Suppressor macrophage treated with lipopolysaccharide for 1 hour (primary cell): ENCODE measurements at places on chromosomes 3 and 15.

DNA sequence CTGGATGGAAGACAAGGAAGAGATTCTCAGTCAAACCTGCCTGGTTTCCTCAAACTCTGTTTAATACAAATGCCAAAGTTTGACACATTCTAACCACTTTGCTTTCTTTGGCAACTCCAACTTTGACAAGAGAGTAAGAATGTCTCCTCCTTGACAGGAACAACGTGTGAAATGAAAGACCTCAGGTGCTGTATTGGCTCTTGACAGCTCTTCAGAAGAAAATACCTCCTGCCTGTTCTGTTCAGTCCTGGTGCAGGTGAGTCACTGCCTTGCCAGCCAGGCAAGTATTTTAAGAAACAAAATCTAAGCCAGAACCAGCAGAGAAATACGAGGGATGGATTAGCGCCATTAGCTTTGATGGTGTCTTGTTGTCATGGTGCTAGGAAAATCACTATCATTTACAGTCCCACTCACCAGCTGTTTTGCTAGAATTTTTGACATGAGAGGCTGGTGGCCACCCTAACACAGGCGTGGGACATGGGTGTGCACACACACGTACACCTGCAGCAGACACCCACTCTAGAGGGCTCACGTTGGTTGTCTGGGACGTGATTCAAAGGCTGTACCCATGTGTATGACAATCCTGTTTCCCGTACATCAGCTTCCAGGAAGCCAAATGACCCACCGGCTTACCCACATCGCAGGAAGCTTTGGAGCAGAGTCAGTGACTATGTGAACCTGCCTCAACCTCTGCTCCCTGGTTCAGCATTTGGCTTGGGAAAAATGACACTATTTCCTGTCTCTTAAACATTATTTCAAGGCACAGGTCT, 60.4 kb downstream of the CCNL1 start:
- DNase-seq: no peak

DNA sequence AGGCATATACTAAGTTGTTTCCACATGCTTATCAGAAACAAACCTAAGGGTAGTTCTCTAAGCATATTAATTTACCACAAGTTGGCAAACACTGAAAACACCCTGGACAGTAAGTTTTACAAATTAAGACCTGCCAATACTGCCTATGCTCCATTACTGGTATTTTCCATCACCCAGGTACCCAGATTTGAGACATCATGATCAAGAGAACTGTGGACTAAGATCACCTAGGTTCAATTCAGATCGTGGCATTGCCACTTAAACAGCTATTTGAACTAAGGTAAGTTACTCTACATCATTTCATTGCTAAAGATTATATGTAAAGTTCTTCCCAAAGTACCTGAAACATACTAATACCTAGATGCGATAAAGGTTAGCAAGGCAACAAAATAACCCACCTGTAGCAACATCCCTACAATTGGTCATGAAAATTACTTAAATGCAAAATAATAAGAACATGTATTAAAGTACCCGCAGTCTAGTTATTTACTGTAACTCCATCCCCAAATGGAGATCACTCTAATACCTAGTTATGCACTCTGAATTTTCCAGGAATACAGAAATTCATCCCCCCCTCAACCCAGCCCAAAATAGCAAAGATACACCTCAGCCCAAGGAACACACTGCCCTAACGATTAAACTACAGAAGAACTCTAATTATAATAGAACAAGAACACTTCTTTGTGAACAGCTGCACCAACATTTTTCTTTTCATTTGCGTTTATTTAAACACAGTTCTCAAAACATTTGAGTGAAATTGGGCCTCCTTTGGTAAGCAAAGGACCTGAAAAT, 21.6 kb downstream of the TRA2B start:
- no peak for DNase-seq

GRCh38 chr3:133940536-133940935, 44.9 kb upstream of the RAB6B start:
- DNase-seq: no peak

- no peak for DNase-seq
These were observed 19.4 kb upstream of the IQCF6 start for GRCh38 chr3:51798411-51798963.

DNA sequence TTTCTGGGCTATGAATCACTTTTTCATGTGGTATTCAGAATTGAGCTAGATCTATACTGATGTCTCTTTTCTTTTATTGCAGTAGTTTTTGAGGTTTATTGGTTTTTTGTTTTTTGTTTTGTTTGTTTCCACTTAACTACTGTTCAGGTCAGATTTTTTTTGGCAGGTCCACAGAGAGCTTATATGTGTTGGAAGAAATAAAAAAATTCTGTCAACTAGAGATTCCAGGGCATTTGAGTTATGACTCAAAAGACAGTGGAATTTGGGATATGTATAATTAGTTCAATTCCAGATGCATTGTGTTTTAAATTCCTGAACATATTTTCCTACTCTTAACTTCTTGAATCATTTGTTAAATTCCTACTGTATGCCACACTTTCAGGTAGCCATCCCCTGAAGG, 727.2 kb downstream of the SI start:
- no peak for DNase-seq

DNA sequence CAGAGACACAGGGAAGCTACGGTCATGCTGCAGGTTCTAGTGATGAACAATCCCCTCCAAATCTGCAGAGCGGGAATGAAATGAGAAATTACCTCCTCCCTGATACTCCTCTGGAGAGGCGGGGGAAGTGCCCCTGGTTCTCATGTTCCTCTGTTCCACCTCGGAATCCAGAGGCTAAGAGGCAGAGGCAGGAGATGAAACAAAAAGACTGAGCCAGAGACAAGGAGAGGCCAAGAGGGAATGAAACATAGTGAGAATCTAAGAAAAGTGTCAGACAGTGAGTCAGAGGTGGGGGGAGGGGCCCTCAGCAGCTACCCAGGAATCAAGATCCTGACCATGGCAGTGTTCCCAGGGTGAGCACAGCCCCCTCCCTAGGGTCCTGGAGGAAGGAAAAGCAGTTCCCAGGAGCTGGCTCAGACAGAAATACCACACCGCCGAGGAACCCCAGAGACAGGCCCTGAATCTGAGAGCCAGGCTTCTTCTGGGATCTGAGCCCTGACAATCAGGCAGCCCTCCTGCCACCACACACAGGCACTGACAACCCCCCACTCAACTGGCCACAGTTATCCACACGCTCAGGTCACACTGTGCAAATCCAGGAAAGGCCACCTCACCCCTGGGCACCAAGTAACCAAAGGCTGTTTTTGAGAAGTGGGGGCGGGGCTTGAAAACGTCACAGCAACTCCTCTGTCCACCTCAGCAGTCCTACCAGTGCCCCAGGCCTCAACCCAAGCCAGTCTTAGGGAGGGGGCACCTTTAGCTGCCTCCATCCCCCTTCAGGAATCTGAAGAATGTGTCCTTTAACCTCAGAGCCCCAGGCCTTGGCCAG, 2.4 kb downstream of the CSRNP1 start:
- DNase-seq: peak; percentile 85
